Peyer's patch (tissue), 4 donors: ENCODE measurements at places on chromosomes 7 and 10. TPM values are rescaled to one million over a fixed set of nuclear protein-coding genes. Genes with fewer than 3 reads are reported as not detected.
A peak's percentile ranks its signal among the peaks of the same experiment; 100 is the strongest.

DNA sequence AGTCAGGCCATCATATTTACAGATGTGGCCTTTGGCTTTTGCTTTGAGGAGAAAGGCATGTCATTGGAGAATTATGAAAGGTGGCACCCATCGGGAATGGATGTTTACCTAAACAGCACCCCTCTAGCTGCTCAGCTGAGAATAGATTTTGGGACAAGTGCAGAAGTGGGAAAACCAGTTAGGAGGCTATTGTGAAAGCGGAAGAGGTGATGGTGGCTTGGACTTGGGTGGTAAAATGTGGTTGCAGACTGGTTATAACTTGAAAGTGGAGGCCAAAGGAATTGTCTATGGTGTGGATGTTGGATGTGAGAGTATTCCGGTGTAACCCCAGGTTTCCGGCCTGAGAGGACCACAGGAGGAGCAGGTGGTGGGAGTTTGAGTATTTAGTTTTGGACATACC lies 5.2 kb upstream of the SLC12A9 start:
- no peak for DNase-seq

The SLC13A1 gene
- total RNA-seq: 93.2 TPM

DNA sequence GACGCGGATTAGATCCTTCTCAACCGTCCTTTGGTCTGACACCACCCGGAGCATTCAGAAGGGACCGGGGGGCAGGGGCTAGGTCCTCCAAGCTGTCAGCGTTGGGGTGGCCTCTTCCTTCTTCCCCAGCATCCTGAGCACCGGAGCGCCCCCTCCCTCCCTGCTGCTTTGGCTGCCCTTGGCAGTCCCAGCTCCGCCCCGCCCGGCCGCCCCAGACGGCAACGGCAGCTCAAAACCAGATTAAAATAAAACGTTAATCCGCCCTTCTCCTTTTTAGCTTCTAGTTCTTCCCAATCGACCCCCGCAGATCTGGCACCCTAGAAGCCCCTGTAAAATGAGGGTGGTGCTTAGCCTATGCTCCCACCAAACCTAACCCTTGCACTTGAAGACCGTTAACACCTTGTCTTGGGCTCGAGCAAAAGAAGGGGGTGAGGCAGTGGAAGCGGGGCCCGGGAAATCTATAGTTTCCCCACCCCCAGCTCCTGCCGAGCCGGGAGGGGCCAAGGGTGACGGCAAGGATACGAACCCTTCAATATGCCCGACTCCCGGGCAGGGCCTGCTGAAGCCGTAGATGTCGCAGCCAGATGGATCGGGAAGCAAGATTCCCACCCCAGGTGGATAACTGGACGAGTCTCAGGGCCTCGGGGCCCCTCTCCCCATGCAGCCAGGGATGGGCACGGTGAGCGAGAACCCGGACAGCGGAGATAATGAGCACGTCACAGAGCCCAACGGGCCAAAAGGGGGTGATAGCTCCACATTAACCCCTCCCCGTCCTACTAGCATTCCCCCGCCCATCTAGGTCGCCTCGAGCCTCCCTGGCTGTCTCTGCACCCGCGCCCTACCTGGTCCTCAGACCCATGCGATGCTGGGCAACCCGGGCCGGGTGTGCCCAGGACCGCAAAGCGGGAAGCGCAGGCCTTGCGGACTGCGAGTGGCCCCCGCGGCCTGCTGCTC lies 169.7 kb downstream of the NRF1 start:
- DNase-seq: no peak

DNA sequence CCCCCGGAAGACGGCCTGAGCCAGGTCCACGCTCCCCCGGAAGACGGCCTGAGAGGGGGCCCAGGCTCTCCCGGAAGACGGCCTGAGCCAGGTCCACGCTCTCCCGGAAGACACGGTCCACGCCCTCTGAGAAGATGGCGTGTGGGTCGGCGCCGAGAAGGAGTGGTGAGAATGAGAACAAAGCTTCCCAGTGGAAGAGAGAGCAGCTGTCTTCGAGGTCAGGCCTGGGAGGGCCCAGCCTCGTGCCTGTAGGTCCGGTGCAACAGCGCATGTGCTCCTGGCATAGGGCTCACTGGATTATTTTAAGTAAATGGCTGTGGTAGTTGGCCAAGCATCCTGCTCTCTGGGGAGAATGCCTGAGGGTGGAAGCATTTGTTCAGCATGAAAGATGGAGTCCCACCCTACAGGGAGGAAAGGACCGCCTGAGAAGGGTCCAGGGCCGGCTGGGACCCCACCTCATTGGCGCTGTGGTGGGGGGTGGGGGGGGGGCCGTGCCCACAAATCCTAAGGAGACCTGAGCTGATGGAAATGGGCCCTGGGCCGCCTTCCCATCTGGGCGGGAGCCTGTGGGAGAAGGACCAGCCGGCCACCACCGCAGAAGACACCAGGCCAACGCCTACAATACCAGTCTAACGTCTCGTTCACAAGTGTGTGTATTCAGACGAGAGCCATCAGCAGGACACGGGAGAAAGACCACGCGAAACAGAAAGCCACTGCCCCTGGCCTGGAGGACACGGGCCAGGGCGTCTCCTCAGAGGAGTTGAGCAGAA lies 210.0 kb downstream of the WDR37 start:
- no peak for DNase-seq

DNA sequence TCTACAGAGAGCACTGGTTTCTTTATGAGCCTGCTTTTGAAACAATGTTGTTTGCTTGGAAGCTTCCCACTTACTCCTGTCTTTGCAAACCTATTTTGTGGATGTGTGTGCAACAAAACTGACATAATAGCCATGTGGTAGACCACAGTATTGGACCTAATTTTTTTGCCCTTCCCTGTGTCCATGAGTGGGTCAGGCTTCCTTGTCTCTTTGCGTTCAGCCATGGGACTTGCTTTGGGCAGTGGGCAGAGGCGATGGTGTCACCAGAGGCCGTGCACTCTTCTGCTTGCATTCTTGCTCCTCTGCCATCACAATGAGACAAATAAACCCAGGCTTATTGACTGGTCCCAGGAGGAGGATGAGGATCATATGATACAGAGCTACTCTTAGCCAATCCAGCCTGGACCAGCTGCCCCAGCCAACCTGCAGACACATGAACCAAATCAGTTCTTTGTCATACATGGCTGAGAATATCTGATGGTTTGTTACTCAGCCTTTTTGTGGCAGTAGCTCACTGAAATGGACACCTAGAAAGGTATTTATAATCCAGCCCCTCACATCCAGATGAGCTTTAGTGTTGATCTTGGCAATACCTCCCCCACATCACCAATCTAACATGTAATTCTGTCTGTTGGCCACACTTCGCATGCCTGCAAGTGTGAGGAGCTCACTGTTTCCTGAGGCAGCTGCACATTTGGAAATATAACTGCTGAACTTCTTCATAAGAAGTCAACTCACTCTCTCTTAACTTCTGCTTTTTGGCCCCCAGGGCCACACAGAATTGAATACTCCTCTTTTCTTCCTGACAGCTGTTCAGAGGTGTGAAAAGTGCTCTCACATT lies 427.8 kb upstream of the ZMIZ1 start:
- no peak for DNase-seq

GRCh38 chr7:36312064-36312914 lies 77.4 kb upstream of the ANLN start:
- peak; percentile 80 for DNase-seq

- no peak for DNase-seq
Measured at GRCh38 chr10:70379581-70380176, 2.7 kb downstream of the LRRC20 start.

- DNase-seq: no peak
Measured at GRCh38 chr7:144410441-144410840, 6.9 kb upstream of the NOBOX start.

GRCh38 chr7:92462560-92462959 lies 15.2 kb downstream of the ERVW-1 start:
- no peak for DNase-seq

GRCh38 chr10:78805176-78805575 lies 263.6 kb upstream of the ZMIZ1 start:
- peak; percentile 53 for DNase-seq

- no peak for DNase-seq
Measured at GRCh38 chr7:121109145-121109544, 120.6 kb downstream of the CPED1 start.

The BAIAP2L1 gene
- 31.4 TPM for total RNA-seq

The OR9A2 gene
- not detected for total RNA-seq

The HPS1 gene
- 120 TPM for total RNA-seq

DNA sequence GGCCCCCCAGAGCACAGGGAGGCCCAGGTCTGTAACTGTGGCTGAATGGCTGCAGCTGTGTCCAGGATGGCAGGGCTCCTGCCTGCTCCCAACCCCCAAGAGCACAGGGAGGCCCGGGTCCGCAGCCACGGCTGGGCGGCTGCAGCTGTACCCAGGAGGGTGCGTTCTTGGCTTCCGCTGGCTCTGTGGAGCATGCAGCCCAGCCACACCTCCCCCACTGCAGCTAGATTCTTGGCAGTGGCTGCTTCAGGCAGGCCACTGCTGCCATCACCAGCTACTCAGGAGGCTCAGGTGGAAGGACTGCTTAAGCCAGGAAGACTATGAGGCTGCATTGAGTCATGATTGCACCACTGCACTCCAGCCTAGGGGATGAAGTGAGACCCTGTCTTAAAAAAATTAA lies 27.9 kb downstream of the C7orf25 start:
- DNase-seq: peak; percentile 25

The TWIST1 gene
- not detected for total RNA-seq

The IDI2 gene
- total RNA-seq: not detected

The TMEM176A gene
- total RNA-seq: 250 TPM

The SLF2 gene
- 11.0 TPM for total RNA-seq

DNA sequence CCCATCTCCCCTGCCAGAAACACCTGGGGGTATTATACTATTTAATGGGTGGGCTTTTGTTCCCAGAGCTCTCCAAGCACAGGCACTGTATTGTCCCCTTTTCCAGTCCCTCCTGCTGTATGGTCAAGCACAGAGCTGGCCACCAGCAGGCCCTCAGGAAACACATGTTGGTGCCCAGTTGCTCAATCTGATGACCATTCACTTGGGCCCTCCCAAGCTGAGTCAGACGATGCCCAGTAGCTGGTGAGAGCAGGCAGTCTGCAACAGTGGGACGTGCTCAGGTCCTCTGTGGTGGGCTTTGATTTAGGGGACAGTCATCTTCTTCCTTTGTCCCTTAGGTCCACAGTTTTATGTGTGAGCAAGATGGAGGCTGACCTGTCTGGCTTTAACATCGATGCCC lies 11.8 kb downstream of the SFXN2 start:
- no peak for DNase-seq

The NANOS1 gene
- not detected for total RNA-seq

The IFIT3 gene
- 13.3 TPM for total RNA-seq

- DNase-seq: no peak
Measured at GRCh38 chr10:49300140-49300974, 1.4 kb downstream of the C10orf71 start.

DNA sequence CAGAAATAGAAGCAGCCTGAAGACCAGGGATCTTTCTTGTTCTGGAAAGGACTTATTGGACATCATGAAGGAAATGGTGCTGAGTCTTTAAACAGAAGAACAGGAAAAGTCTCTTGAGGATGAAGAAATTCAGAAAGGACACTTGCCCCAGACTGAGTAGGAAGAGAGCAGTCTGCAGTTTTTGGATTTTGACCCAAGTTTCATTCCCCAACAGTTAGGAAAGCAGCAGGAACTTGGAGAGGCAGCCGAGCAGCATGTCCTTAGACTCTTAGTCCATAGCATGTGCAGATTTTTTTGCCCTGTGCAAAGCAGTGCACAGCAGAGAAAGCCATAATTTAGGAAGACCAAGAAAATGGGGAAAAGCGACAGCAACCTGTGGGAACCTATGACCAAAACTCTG lies 927.2 kb upstream of the AUTS2 start:
- no peak for DNase-seq

DNA sequence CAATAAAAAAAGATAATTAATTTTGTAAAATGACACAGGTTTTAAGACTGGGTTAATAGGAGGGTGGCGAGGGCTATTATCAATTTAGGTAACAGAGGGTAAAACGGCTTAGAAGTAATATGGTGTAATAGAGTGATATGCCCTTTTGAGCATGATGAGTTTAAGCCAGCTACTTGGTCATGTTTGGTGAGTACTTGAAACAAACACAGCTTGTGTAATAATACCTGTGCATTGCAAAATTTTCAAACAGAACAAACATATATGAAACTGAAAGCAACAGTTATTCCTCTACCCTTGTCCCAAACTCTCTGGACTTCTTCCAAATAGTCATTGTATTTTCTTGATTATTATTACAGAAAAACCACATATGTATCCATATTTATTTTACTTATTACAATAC lies 241.7 kb downstream of the MAGI2 start:
- DNase-seq: no peak

The ADK gene
- total RNA-seq: 50.3 TPM

The CLCN1 gene
- total RNA-seq: 6.5 TPM

The ADAM12 gene
- total RNA-seq: 0.13 TPM

DNA sequence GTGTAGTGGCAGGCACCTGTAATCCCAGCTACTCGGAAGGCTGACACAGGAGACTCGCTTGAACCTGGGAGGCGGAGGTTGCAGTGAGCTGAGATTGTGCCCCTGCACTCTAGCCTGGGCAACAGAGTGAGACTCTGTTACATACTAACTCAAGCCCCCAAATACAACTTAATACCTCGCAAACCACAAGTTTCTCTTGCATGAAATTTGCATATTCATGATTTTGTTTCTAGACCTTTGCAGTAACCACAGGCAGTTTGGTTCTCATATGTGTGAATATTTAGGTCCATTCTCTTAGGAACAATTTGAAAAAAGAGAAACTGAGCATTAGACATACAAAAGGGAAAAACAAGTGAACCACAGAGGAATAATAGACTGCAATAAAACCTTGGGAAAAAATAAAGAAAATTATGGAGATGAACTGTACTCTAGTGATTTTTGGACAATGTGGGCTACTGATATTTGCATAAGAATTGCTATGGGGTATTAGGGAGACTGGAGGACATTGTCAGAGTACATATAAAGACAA lies 77.0 kb downstream of the ZNF277 start:
- DNase-seq: no peak

The TMEM236 gene
- total RNA-seq: 99.1 TPM

The FBXL13 gene
- not detected for total RNA-seq

The ACTR3C gene
- total RNA-seq: 70.4 TPM

DNA sequence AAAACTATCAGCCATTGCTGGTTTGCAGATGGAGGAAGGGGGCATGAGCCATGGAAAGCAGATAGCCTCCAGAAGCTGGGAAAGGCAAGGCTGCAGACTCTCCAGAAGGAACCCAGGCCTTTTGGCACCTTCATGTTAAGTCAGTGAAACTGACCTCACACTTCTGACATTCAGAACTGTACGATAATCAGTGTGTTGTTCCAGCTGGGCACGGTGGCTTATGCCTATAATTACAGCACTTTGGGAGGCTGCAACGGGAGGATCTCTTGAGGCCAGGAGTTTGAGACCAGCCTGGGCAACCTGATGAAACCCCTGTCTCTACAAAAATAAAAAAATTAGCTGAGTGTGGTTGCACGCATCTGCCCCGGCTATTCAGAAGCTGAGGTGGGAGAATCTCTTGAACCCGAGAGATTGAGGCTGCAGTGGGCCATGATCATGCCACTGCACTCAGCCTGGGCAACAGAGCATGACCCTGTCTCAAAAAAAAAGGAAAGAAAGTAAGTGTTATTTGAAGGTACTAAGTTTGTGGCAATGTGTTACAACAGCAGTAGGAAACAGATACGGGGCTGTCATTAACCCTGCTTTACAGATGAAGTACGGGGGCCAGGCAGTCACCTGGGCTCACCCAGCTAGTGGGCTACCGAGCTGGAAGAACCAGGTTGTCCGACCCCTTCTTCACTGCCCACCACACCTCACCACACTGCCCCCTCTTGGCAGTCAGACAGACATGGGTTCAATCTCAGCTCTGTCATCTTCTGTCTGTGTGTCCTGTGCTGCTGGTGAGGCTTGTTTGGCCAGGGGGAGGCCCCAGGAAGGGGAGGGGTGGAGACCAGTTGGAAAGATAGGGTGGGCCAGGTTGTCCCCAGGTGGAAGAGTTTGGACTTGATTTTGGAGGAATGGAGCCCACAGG lies 18.3 kb downstream of the CHST3 start:
- no peak for DNase-seq

The ANKRD16 gene
- total RNA-seq: 5.3 TPM
